Activated effector memory CD4-positive, alpha-beta T cell treated with Interleukin-2 at 50 U/mL for 16 hours (primary cell): ENCODE measurements at places on chromosomes 12 and 14.

DNA sequence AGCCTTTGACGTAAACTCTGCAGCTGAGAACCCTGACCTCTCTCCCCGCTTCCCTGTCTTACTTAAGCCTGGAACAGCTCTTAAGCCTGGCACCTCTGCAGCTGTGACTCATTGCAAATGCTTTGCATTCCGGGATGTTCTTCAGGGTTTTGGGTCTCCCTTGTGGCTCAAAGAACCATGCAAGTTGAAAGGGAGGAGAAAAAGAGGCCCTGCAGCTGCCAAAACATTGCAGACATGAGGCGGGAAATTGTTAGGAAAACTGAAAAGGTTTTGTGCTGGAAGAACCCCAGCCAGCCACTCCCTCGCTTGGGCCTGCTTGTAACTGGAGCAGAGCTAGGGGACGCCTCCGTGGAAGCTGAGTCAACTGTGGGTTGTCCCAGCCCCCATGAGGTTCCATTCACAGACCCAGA, 60.2 kb upstream of the FERMT2 start:
- DNase-seq: no peak

GRCh38 chr12:25590011-25590721, 37.1 kb upstream of the LMNTD1 start:
- no peak for DNase-seq

DNA sequence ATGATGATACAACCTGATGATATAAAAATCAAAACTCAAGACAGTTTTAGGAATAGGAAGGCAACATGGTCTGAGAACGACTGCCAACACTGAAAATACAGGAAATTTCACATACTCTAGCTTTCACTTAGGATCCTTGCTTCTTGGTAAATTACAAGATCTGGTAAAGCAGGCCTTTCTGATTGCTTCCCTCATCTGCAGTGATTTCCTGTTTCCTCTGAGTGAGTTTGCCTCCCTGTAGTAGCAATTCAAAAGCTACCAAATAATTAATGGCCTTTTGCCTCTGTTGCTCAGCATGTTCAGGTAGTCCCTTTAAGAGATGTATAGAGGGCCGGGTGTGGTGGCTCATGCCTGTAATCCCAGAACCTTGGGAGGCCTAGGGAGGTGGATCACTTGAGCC, 2.0 kb upstream of the IRAK3 start:
- DNase-seq: no peak

DNA sequence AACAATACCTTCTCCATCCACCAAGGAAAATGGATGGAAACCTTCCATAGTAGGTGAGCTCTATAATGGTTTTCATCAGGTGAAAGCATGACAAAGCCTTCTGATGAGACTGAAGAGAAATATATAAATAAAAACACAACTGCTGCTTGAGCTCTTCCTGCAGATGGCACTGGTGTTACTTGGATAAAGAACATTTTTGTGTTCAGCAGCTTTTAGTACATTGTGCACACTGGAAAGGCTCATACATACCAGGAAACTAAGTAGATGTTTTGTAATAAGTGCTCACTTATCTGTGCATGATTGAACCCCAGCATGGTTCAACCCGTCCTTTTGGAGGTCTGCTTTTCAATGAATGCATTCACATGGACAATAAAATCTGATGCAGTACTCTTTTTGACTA, 357.3 kb upstream of the MIS18BP1 start:
- DNase-seq: no peak

GRCh38 chr12:26564391-26564790, 268.6 kb downstream of the ITPR2 start:
- DNase-seq: no peak

- DNase-seq: no peak
Observed at GRCh38 chr12:106980944-106981343, 6.0 kb downstream of the MTERF2 start.

- DNase-seq: no peak
Observed at GRCh38 chr14:86481104-86481503, 951.2 kb downstream of the FLRT2 start.

GRCh38 chr12:62604871-62605270, 138.2 kb downstream of the MON2 start:
- DNase-seq: no peak

GRCh38 chr12:88805692-88806091, 225.4 kb upstream of the KITLG start:
- no peak for DNase-seq

- DNase-seq: no peak
Observed at GRCh38 chr14:60179431-60179869, 14.3 kb upstream of the DHRS7 start.

DNA sequence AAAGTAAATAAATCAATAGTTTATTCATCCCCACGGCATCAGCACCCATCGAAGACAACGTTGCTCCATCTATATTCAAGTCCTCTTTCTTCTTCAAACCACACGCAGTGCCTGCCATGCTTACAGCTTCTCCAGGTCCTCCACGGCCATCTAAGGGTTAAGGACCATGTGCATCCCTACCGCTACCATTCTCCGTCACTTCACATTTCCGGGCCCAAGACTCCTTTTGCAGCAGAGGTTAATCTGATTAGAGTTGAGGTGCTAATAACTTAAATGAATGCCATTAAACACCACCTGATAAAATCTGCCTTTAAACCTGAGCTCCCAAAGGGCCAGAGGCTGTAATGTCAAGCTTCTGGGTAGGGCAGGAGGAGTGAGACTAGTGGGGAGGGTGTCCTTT, 79.7 kb upstream of the CCND2 start:
- DNase-seq: no peak

- DNase-seq: no peak
Observed at GRCh38 chr12:26572137-26572536, 260.9 kb downstream of the ITPR2 start.

DNA sequence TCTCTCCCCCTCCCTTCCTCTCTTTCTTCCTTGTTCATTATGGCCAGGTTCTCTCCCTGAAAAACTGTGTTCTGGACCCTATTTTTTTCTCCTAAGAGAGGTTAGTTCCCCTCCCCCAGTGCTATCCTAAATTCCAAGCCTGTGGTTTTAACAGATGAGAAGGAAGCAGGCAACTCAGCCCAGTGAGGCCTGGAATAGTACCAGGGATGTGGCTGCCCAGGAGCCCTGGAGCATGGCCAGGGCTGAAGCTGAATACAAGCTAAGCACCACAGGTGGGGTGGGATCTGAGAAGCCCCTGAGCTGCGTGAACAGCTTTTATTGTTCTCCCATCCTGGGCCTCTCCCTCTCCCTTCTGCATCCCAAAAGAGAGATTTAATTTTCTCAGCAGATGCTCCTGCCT, 1581.3 kb upstream of the TMEM132C start:
- DNase-seq: no peak
